Thoracic aorta (tissue), 2 donors: ENCODE measurements at places on chromosomes 4 and X. TPM values are rescaled to one million over a fixed set of nuclear protein-coding genes. Genes with fewer than 3 reads are reported as not detected.

GRCh38 chr4:124863040-124863545 lies 150.6 kb upstream of the ANKRD50 start:
- DNase-seq, result no peak
- H3K4me3 ChIP-seq, result no peak overlapping the region
- H3K27ac ChIP-seq, result no peak overlapping the region
- peaks cover 22% of the 10 kb centered on the region for H3K4me1 ChIP-seq
- no peaks in the 10 kb centered on the region for H3K27me3 ChIP-seq
- H3K36me3 ChIP-seq, result no peaks in the 10 kb centered on the region

DNA sequence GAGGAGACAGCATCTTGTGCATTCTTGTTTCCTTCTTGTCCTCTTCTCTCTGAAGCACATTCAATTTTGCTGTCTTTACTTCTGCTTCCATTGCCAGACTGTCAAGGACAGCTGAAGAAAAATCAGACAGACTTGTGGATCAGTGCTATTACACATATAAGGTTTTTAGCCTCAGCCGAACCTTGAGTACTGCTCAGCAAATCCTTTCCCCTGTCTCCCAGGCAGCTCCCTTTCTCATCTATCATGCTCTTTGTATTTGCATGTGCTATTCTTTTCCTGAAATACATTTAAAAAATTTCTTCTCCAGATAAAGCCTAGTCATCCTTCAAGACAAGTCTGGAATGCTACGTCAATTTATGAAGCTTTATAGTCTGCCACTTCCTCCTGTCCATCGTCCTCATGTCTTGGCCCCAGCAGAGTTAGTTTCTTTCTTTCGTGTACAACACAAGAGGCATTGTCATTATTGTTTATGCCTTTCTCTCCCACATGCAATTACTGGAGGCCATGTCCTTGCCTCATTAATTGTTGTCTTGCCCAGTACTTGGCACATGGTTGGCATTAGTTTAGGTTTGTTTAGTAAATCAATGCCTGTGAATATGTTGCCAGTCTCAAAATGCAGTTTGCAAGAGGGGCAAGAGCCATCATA lies 45.1 kb downstream of the ADGRL3 start:
- peaks cover 15% of the 10 kb centered on the region for H3K4me1 ChIP-seq
- H3K27ac ChIP-seq, result no peak overlapping the region
- no peaks in the 10 kb centered on the region for H3K27me3 ChIP-seq

GRCh38 chr4:143359644-143360193 lies 23.0 kb downstream of the GAB1 start:
- peak overlapping the region; percentile 78 for H3K27ac ChIP-seq
- peaks cover 91% of the 10 kb centered on the region for H3K4me1 ChIP-seq
- no peaks in the 10 kb centered on the region for H3K36me3 ChIP-seq
- no peak for DNase-seq
- H3K4me3 ChIP-seq, result peak overlapping the region; percentile 42

GRCh38 chr4:151432654-151433053 lies 23.7 kb downstream of the FHIP1A start:
- H3K27me3 ChIP-seq, result no peaks in the 10 kb centered on the region
- DNase-seq, result no peak
- H3K4me3 ChIP-seq, result no peak overlapping the region
- peaks cover 9% of the 10 kb centered on the region for H3K4me1 ChIP-seq
- H3K27ac ChIP-seq, result no peak overlapping the region

- no peak for DNase-seq
- no peaks in the 10 kb centered on the region for H3K4me1 ChIP-seq
- H3K27ac ChIP-seq, result no peak overlapping the region
- H3K4me3 ChIP-seq, result no peak overlapping the region
- H3K36me3 ChIP-seq, result no peaks in the 10 kb centered on the region
- no peaks in the 10 kb centered on the region for H3K27me3 ChIP-seq
These were observed 36.0 kb downstream of the PAGE1 start for GRCh38 chrX:49659771-49660170.

- no peak for DNase-seq
- H3K36me3 ChIP-seq, result no peaks in the 10 kb centered on the region
- H3K27ac ChIP-seq, result no peak overlapping the region
These were observed 275.3 kb upstream of the FGF13 start for GRCh38 chrX:138986866-138987265.

GRCh38 chr4:33349376-33349775 lies 2629.2 kb downstream of the PCDH7 start:
- H3K4me1 ChIP-seq, result no peaks in the 10 kb centered on the region
- no peak overlapping the region for H3K4me3 ChIP-seq
- H3K27me3 ChIP-seq, result no peaks in the 10 kb centered on the region
- H3K27ac ChIP-seq, result no peak overlapping the region

- DNase-seq, result no peak
- no peak overlapping the region for H3K4me3 ChIP-seq
- no peaks in the 10 kb centered on the region for H3K27me3 ChIP-seq
- H3K4me1 ChIP-seq, result peaks cover 21% of the 10 kb centered on the region
These were observed 583.1 kb downstream of the INPP4B start for GRCh38 chr4:142262956-142263355.

DNA sequence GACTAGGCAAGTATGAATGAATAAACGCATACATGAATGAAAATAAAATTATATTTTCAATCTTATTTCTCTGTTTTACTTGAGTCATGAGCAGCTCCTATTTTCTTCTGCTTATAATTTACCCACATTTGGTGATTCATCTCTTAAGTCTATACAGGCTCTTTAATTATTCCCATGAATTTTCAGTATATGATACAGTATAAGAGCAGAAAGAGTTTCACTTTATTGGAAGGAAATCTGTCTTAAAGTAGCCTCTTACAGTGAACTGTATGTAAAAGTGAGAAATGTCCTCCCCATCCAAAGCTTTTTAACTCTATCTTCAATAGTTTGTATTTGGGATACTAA lies 50.8 kb downstream of the TMEM165 start:
- DNase-seq, result no peak
- no peak overlapping the region for H3K4me3 ChIP-seq
- H3K36me3 ChIP-seq, result peaks cover 12% of the 10 kb centered on the region
- no peak overlapping the region for H3K27ac ChIP-seq
- no peaks in the 10 kb centered on the region for H3K27me3 ChIP-seq
- H3K4me1 ChIP-seq, result peaks cover 3% of the 10 kb centered on the region

DNA sequence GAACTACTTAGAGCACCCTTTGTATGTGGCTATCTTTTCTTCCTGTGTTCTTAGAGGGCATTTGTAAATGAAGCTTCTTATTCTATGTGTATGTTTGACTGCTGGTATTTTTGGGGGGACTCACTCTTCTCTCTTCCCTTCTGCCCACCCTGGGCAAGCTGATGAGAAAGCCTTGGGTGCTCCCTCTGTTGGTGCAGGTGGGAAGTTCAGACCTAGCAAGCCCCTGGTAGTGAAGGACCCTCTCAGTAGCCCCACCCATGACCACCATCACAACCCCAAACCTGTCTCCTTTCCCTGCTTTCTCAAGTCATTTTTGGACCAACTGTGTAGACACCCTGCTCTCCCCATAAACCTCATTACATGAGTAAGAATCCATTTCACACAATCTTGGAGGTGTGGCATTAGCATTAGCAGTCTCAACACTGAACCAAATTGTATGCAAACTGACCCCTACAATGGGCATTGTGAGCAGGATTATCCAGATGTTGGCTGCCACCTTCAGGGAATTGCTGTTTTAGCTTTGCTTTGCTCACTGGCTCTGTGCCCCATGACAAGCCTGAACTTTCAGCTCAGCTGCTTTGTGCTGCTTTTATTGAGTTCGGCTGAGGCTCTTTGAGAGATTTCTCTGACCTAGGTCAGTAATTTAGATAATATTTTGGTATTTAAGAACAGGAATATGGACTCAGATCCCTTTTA lies 27.9 kb downstream of the TRIM61 start:
- no peak for DNase-seq
- no peaks in the 10 kb centered on the region for H3K36me3 ChIP-seq
- H3K27ac ChIP-seq, result no peak overlapping the region
- H3K27me3 ChIP-seq, result no peaks in the 10 kb centered on the region
- H3K4me3 ChIP-seq, result no peak overlapping the region
- H3K4me1 ChIP-seq, result no peaks in the 10 kb centered on the region

GRCh38 chrX:109797311-109797975 lies 64.4 kb upstream of the ACSL4 start:
- H3K36me3 ChIP-seq, result no peaks in the 10 kb centered on the region
- H3K27me3 ChIP-seq, result no peaks in the 10 kb centered on the region
- no peak for DNase-seq
- no peak overlapping the region for H3K4me3 ChIP-seq
- H3K4me1 ChIP-seq, result no peaks in the 10 kb centered on the region

DNA sequence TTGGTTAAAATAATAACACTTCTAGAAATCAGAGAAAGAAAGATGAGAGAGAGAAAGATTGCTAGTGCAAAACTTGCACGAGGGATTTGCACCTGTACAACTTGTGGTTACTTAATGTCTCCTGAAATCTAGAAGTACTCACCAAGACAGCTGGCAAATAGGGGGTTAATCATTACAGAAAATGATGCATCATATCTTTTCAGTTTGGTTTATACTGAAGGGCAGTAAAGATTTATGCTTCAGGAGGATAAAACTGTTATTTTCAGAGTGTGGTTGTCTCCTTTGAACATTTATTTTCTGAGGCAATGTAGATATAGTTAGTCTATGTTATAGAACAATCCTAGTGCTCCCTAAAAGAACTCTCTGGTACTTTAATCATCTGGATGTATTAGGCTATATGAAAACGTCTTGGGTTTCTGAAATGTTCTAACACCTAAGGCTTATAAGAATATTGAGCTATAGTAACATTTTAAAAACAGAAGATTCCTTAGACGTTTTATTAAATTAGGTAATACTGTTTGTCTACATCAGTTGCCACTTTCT lies 13.3 kb downstream of the ATOH1 start:
- no peak overlapping the region for H3K27ac ChIP-seq
- no peaks in the 10 kb centered on the region for H3K4me1 ChIP-seq
- no peaks in the 10 kb centered on the region for H3K36me3 ChIP-seq
- no peaks in the 10 kb centered on the region for H3K27me3 ChIP-seq
- H3K4me3 ChIP-seq, result no peak overlapping the region

GRCh38 chr4:107997794-107998193 lies 8.1 kb downstream of the HADH start:
- H3K36me3 ChIP-seq, result no peaks in the 10 kb centered on the region
- H3K27ac ChIP-seq, result peak overlapping the region; percentile 90
- H3K4me3 ChIP-seq, result peak overlapping the region; percentile 15
- DNase-seq, result no peak

DNA sequence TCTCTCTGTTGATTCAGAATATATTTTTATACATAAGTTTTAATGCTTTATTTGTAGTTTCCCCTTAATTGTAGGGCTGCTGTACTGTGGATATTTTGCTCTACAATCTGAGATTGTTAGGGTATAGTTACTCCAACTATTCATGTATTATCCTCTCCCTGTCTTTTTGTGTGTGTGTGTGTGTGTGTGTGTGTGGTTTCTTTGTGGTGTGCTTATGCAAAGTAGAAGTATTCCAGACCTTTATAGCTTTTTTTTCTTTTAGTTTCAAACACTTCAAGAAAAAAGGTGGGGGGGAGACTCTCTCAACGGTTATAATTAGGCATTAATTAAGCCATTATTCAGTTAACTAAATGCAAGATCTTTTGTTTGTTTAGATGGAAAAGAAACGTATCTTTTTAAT lies 6.7 kb downstream of the SMAD1 start:
- no peak overlapping the region for H3K4me3 ChIP-seq
- DNase-seq, result no peak
- H3K27me3 ChIP-seq, result no peaks in the 10 kb centered on the region
- peaks cover 30% of the 10 kb centered on the region for H3K4me1 ChIP-seq

- no peak for DNase-seq
- H3K4me1 ChIP-seq, result peaks cover 8% of the 10 kb centered on the region
- no peaks in the 10 kb centered on the region for H3K36me3 ChIP-seq
- H3K4me3 ChIP-seq, result peak within 1 kb of the TSS; percentile 75
- H3K27ac ChIP-seq, result peak within 1 kb of the TSS; percentile 20
These were observed at the start of gene RBM47 for GRCh38 chr4:40629401-40630334. Gene RBM47, minus strand, starts transcription at chr4:40629864. Its CDS starts 190,971 bp downstream, at chr4:40438893.

DNA sequence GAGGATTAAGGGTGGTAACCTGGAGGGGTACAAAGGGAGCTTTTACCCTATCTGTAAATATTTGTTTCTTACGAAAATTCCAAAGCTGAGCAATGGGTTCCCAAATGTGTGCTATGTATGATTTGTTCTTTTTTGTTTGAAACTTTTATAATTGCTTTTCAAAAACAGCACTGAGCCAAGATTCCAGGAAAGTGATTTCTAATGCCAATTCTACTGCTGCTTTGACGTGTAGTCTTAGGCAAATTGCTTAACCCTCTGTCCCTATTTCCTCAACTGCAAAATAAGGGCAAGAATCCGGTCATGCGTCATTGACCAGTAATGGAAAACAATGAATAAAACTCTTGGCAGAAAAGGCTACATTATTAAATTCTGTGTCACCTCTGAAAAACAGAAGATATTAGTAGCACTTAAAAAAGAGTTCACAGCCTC lies 454.7 kb downstream of the IL15 start:
- peak; percentile 8 for DNase-seq
- H3K4me3 ChIP-seq, result no peak overlapping the region
- no peaks in the 10 kb centered on the region for H3K36me3 ChIP-seq
- peaks cover 27% of the 10 kb centered on the region for H3K4me1 ChIP-seq

DNA sequence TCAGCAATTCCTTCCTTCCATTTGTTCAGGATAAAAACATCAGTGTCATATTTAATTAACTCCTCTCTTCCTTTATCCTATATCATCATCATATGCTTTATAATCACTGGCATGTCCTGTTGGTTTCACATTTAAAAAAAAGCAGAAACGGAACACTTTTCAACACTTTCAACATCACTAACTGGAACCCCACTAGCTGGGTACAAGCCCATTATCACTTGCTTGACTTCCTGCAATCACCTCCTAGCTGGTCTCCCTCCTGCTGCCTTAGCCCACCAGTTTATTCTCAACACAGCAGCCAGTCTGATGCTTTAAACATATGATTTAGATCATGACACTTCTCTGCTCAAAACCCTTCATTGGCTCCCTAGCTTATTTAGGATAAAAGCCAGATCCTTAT lies 116.4 kb upstream of the LSM6 start:
- no peaks in the 10 kb centered on the region for H3K27me3 ChIP-seq
- no peaks in the 10 kb centered on the region for H3K36me3 ChIP-seq
- DNase-seq, result no peak
- no peaks in the 10 kb centered on the region for H3K4me1 ChIP-seq

DNA sequence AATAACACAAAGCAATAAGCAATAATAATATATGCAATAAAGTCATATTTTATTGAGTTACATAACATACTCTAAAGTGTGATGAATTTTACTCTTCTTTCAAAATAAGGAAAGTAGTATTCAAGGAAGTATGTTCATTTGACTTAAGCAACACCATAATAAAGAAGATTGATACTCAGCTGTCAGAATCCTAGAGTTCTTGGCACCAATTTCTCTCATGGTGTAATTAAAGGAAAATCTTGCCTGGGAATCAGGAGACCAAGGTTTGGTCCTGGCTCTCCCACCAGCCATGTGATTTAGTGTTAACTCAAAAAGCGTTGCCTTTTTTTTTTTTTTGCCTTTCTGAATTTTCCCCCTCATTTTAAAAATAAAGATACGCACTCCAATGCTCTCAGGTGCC lies 17.1 kb downstream of the MYOZ2 start:
- H3K4me1 ChIP-seq, result peaks cover 16% of the 10 kb centered on the region
- no peak for DNase-seq
- no peak overlapping the region for H3K4me3 ChIP-seq
- no peak overlapping the region for H3K27ac ChIP-seq
- H3K27me3 ChIP-seq, result no peaks in the 10 kb centered on the region
- H3K36me3 ChIP-seq, result no peaks in the 10 kb centered on the region

- H3K27ac ChIP-seq, result no peak overlapping the region
- DNase-seq, result no peak
- H3K36me3 ChIP-seq, result no peaks in the 10 kb centered on the region
- no peaks in the 10 kb centered on the region for H3K27me3 ChIP-seq
These were observed 823.2 kb upstream of the FRG1 start for GRCh38 chr4:189117426-189117825.

ABCG2 gene
- 7.3 TPM for total RNA-seq

PHF8 gene
- 55.4 TPM for total RNA-seq

SLC10A7 gene
- 14.4 TPM for total RNA-seq

CT45A2 gene
- not detected for total RNA-seq

PAGE5 gene
- total RNA-seq, result not detected

SSX4B gene
- total RNA-seq, result not detected

USP17L13 gene
- not detected for total RNA-seq

HMX1 gene
- total RNA-seq, result not detected

SUPT20HL2 gene
- not detected for total RNA-seq
